Glomerular endothelial cell (primary cell): ENCODE measurements at places on chromosomes 2 and 18. TPM values are rescaled to one million over a fixed set of nuclear protein-coding genes. Genes with fewer than 3 reads are reported as not detected.

Gene TSGA10
- total RNA-seq = 5.5 TPM in 2 replicates

Gene HTR2B
- total RNA-seq = 0.19 and 1.2 TPM in 2 replicates

Gene PDE6D
- total RNA-seq = 29.5 and 32.6 TPM in 2 replicates

Gene ABCG5
- total RNA-seq = not detected in 2 replicates

Gene GALNT3
- total RNA-seq = 3.2 and 4.0 TPM in 2 replicates

Gene CHRNG
- total RNA-seq = not detected in 2 replicates

Gene C1GALT1C1L
- total RNA-seq = 0.47 TPM in 1 of 2 replicates, not detected in the other

Gene MATN3
- total RNA-seq = 1.9 and 3.6 TPM in 2 replicates

Gene GPATCH11
- 6.2 and 6.8 TPM in 2 replicates for total RNA-seq

Gene TWSG1
- total RNA-seq = 56.7 and 74.9 TPM in 2 replicates

- no peak for DNase-seq
Measured at GRCh38 chr2:95057535-95058370, 32.2 kb downstream of the MAL start.

DNA sequence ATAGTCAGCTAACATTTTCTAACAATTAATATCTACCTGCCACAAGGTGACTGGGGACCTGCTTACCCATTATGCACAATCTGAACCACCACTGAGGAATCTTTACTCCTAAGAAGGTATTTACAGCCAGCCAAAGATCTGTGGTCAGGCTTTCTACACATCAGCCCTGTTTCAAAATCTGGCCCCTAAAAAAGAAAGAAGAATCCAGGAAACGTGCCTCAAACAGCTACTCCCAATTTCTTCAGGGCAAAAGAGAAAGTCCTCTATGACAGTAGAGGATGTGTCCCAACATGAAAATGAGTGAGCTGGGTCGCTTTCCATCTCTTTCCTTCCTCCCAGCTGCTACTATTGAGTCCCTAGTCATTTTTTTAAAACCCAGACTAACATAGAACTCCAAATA, 79.5 kb downstream of the EPB41L3 start:
- DNase-seq = no peak

DNA sequence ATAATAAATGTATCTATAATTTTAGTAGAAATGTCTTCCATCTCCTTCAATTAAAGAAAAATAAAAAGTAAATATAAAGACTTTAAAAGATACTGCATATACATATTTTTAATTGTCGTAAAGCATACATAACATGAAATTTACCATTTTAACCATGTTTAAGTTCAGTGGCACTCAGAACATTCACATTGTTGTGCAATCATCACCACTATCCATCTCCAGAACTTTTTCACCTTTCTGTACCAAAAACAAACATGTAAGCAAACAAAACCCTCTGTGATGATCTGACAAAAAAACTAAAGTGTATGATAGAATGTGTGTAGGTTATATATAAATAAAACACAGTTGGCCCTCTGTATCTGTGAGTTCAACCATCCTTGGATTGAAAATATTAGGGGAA, 13.4 kb upstream of the DCTN1 start:
- no peak for DNase-seq

- no peak for DNase-seq
Measured at GRCh38 chr2:171141320-171141719, 19.4 kb downstream of the TLK1 start.

GRCh38 chr2:66869076-66869475, 434.2 kb downstream of the MEIS1 start:
- DNase-seq = no peak

- no peak for DNase-seq
Measured at GRCh38 chr2:149613704-149614103, 26.1 kb upstream of the MMADHC start.

GRCh38 chr2:152694161-152694661, 23.1 kb downstream of the PRPF40A start:
- DNase-seq = no peak

DNA sequence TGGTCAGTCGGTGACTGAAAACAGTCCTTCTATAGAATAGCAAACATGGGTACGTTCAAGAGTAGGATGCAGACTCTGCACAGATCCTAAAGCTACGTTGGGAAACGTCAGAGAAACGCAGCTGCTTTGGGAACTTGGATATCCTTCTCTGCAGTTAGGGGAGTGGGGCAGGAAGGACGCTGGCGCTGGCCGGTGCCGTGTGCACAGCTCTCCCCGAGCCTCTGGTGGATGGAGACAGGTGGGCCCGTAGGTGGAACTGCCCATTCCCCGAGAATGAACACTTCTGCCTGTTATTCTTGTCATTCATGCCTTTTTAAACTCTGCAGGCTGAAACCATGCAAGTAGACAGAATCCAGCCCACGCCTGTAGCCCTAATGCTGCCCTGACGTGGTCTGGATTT, 91.7 kb upstream of the MBOAT2 start:
- no peak for DNase-seq

DNA sequence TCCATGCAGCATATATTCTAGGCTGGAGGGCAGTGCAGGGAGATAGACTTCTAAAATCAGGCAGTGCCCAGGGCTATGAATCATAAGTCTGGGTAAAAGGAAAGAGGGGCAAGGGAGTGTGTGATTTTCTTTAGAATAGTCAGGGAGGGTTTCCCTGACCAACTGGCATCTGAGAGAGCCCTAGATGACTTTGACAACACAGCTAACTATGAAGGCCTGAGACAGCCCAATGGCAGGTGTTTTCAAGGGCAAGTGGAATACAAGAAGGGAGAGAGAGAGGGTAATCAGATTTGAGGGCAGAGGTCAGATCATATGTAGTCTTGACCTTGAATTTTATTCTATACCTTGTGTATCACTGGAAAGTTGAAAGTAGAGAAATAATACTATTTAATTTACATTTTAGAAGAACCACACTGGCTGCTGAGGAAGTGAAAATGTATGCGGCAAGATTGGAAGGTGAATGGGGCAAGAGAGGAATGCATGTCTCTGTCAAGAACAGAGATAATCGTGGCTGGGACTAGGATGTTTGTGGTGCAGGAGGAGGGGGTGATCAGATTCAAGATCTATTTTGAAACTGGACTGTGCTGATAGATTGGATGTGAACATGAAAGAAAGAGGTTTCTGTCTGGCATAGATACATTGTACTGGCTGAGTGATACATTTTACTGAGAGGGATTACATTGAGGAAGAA, 1.9 kb upstream of the ITGB6 start:
- no peak for DNase-seq

DNA sequence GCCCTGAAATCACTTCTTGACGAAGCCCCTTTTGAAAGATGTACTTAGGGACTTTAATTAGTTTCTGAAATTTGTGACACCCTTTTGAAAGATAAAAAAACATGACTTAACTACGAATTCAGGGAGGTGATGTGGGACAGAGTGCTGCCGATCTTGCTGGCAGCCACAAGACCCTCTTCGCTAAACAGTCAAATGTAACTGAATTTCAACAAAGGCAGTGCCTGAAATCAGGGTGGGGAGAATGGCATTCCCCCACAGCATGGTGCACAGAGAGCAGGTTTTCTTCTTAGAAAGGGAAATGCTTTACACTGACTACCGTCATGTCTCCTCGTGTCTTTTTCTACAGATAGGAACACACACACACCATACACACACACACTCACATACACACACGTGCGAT, 640.2 kb upstream of the POU3F3 start:
- no peak for DNase-seq

- DNase-seq = no peak
Measured at GRCh38 chr2:208669394-208669793, 262.8 kb downstream of the PTH2R start.

- no peak for DNase-seq
Measured at GRCh38 chr2:200306196-200306930, at the start of gene SPATS2L. TSS of gene SPATS2L (plus strand) at chr2:200306693. CDS start at chr2:200389245, 82,552 bp downstream.

- no peak for DNase-seq
Measured at GRCh38 chr2:138071720-138072719, 107.7 kb downstream of the HNMT start.

GRCh38 chr2:18987592-18988073, 370.8 kb downstream of the OSR1 start:
- DNase-seq = no peak

DNA sequence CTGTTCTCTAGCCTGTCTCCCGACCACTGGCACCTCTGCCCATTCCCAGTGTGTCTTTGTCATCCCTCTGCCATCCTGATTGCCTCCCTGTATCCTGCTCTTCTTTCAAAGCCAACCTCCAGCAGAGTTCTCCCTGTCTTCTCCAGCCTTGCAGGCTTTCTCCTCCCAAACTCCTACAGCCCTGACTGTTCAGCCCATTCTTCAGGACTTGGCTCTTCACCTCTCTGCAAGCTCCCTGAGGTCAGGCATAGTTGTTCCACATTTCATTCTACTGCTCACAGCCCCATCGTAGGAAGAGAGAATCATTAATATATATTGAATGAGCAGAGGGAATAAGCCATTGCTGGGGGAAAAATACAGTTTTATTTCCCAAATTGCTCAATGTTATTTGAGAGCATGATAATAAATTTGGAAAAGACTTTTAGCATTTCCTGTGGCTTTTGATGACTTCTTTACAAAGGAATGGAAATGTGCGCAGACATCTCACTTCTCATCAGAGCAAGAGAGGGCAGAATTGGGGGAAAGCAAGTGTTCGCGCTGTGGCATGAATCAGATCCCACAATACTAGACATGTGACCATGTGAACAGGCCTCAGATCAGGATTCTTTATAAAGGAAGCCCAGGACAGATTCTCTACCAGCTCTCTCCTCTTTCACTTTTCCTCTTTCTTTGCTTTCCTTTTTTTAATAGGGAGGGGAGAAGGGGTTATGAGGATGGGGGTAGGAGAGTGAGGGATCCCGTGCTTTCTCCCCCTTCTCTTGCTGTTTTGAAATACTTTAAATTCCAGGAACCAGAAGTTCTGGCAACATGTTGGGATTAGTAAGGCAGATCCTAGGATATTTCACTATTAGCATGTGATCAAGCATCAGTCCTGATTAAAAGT, 37.4 kb downstream of the EPAS1 start:
- no peak for DNase-seq

DNA sequence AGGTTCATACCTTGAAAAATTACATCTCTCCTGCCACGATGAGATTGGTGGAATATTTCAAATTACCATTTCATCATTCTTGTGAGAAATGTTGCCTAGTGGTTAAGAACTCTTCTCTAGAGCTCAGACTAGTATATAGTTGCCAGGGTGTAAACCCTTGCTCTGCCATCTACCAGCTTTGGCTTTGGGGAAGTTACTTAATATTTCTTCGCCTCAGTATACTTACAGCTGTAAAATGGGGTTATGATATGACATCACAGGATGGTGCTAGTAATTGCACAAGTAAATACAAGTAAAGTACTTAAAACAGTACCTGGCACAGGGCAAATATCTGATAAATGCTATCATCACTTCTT, 1.5 kb downstream of the SPOPL start:
- no peak for DNase-seq

GRCh38 chr2:120624738-120625446, 110.8 kb upstream of the GLI2 start:
- no peak for DNase-seq
